ENCODE measurements at places on chromosomes 1 and 21.

GRCh38 chr1:187306710-187307415, 478.1 kb downstream of the PLA2G4A start:
- DNase-seq = peak; percentile 1

- no peak for DNase-seq
Measured at GRCh38 chr21:32112195-32112594, 166.7 kb downstream of the MIS18A start.

DNA sequence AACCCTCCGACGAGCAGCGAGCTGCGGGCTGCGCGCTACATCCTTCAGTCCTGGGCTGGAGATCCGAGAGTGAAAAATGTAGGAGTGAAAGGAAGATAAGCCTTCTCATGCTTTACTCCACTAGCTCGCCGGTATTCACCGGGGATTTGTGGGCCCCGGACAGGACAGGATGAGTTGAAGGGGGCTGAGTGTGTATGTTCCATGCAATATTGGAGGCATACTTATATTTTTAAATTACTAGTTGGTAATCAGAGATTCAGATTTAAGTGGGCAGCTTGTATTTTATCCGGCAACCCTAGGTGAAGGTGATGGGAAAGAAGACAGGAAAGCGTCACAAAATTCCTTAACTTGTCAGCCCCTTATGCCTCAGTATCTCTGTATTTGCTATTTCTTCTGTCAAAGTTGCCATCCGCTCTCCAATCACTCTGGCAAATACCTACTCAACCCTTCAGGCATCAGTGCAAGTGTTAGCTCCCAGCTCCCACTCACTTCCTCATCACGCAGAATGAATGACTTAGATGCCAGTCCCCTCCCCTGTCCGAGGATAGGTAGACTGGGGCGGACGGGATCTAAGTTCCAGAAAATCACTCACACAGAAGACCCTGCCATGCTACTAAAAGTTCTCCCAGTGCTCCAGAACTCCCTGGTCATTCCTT, 503 bp upstream of the PIGM start:
- peak; percentile 14 for DNase-seq

DNA sequence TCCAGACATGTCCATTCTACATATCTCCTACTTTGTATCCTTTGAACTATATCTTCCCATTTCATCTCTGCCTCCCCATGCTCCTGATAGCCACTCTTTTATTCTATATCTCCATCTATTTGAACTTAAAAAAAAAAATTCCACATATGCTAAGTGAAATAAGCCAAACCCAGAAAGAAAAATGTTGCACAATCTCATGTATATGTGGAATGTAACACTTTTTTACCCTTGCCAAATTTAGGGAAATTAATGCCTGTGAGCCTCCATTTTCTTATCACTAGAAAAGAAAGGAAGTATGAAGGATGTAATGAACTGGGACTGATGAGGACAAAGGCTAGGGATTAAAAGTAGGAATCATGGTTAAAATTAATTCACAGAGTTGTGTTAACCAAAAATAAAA, 53.5 kb downstream of the RGS13 start:
- DNase-seq = no peak

DNA sequence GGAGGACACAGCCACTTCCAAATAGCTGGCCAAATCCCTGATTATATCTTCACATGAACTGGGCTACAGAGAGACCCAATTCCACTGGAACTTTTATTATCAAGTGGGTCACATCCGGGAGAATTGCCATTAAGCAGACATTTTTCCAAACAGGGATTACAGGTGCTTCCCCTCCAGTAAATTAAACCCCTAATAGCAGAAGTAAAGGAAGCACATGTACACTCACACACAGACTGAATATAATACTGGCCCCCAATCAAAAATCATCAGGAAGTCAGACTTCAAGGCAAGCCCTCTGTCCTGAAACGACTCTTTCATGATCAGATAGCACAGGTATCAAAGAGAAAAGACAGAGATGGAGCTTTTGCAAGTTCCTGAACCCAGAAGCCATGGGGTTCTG, 118.6 kb upstream of the PPP2R5A start:
- peak; percentile 42 for DNase-seq

GRCh38 chr1:204417074-204417997, 5.7 kb upstream of the PPP1R15B start:
- peak; percentile 66 for DNase-seq

- DNase-seq = no peak
Measured at GRCh38 chr1:19222979-19223824, 13.1 kb upstream of the UBR4 start.

DNA sequence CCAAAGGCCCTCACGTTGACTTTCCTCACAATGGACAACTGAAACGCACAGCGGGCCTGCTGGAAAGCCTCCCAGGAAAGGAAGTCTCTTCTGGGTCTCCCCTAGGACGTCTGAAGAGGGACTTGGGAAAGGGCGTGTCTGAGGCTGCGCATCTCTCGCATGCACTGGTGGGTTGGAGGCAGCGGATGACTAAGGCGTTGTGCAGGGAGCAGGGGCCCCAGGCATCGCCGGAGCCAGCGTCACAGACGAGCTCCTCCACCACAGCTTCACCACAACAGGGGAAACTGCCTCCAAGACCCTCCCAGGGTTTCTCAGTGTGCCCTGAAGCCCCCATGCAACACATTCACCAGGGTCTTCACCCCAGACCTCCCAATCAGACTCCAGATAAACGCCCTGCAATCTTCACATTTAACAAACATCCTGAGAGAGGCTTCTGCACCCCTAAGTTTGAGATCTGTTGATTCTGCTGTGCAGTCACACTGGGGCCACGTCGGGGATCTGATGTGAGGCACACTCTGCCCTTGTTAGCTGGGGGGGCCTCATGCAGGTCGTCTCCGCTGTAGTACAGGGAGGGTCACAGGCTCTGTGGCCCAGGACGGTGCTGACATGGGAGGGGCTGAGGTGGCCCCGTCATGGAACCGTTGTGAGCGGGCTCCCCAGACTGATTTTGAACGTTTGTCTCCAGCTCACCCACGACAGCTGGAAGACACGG, 7.0 kb upstream of the TFF1 start:
- DNase-seq = no peak

DNA sequence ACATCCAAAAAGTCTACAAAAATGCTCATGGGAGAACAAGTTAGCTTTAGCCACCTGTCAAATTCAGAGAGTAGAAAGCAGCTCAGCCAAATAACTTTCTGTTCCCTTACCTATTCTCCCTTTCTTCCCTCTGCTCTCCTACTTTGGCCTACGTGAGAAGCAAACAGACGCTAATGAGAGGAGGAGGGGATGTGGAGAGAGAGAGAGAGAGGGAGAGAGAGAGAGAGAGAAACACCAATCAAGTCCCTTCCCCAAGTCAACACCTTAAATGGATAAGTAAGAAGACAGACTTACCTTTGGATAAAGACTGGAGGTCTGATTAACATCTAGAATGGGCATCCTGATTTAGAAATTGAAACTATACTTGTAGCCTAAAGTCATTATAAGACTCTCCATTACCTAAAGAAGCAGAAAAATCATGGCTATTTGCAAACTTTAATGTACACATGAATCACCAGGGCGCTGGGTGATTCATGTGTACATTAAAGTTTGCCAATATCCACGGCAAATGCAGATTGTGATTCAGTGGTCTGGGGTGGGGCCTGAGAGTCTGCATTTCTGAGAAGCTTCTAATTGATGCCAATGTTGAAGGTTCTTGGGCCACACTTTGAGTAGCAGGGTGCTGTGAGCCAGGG, 13.1 kb upstream of the DUSP12 start:
- DNase-seq = no peak

DNA sequence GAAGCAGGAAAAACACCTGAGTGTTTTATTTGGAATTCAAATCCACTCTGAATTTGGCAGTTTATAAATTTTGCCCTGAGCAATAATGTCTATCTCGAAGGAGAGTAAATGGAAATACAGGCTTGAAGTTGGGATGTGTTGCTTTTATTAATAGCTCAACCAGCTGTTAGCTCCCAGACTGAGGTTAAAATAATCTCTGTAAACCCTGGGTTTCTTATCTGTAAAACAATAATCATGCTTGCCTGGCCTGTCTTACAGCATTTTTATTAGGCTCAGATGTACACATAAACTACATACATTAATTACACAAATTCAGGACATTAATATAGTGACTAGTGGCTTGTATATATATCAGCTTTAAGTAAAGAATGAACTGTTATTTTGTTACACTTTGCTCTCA, 148.5 kb downstream of the GALNT2 start:
- peak; percentile 54 for DNase-seq

DNA sequence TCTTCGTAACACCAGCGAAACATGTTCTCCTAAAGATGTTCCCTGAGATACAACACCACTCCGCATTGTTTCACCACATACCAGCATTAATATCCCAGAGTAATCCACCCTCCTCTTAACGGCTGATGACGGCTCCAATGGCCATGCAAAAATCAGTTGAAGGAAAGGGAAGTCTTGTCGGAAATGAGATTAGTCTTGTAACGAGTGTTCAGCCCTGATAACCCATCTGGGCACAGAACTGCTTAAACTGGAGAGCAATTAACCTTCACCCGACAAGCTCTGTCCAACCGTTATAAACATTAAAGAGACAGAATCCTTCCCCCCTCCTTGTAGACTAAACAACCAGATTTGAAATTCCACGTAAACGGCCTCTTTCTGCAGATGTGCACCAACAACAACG, 21.9 kb downstream of the ERG start:
- DNase-seq = peak; percentile 60

- DNase-seq = no peak
Measured at GRCh38 chr1:118958937-118959631, 29.1 kb downstream of the TBX15 start.

DNA sequence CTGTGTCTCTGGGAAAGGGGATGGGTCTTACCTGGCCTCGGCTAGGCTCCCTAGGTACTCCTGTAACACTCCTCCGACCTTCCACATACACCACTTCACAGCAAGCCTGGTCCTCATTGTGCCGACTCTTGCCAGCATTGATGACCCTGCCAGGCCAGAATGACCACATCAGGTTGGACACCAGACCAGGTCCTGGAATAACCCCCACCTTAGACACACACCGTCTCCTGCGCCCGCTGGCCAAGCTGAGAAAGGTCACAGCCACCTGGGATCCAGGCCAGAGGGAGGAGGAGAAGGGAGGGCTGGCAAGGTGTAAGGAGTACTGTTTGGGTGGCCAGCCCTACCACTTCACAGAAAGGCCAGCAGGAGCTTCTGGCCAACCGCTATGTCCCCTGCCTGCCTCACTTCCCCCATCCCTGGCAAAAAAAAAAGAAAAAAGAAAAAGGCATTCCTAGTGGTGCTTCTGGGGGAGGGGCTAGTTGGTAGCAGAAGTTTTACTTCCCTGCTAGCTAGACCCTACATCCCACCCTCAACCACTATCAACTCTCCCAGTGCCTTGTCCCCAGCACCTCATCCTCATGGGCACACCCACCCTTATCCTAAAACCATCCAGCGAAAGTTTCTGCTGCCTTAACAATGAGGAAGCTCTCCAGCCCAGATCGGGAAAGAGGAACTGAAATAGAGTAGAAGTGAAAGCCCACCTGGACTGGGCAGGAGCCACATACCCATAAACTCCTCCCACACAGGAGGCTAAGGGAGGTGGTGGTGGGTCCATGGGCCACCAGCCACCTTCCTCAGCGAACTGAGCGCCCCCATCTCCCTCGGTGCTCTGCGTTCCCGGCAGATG, 1.4 kb downstream of the PPM1J start:
- peak; percentile 57 for DNase-seq

GRCh38 chr1:226397011-226397926, 10.6 kb downstream of the PARP1 start:
- peak; percentile 26 for DNase-seq

DNA sequence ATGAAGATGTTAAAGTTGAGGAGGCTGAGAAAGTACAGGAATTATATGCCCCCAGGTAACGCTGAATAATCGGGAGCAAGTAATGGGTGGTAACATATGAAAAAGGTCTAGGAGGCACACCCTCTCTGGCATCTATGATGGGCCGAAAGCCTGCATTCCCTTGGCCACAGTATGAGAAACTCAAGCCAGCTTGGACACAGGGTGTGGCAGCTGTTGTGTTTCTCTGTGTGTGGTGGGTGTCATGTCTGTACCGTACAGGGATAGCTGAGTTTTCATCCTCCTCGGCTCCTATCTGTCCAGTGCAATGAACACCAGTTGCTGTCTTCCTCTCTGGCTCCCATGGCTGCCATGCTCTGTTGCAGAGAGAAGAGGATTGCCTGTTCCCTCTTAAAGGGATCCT, 32.9 kb downstream of the NBPF3 start:
- peak; percentile 48 for DNase-seq

GRCh38 chr1:154972517-154973343, 1.8 kb upstream of the CKS1B start:
- peak; percentile 71 for DNase-seq

DNA sequence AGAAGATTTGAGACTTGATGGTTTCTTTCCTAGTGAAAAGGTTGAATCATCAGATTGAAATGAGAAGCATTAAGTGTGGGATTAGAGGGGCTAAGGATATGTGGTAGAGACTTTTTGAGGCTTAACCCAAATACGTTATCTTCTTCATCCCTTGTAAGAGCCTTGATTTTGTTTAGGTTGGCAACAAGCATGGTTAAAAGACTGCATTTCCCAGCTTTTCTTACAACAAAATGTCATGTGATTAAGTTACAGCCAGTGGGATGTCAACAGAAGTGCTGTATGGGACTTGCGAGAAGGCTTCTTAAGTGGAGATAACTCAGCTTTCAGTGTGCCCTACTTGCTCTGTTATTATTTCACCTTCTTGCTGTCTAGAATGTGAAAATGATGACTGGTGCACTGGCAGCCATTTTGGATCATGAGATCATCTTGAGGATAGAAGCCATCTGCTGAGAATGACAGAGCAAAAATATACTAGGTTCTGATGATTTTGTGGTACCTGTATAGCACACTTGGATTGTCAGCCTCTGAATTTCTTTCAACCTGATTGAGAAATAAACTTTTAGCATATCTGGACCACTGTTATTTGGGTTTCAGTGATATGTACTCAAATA, 41.3 kb upstream of the GNG12 start:
- no peak for DNase-seq

- DNase-seq = no peak
Measured at GRCh38 chr1:84428235-84428634, 30.0 kb downstream of the DNASE2B start.

GRCh38 chr21:32189688-32190483, 89.0 kb downstream of the MIS18A start:
- no peak for DNase-seq

- peak; percentile 40 for DNase-seq
Measured at GRCh38 chr1:223244366-223245103, 101.5 kb upstream of the TLR5 start.

DNA sequence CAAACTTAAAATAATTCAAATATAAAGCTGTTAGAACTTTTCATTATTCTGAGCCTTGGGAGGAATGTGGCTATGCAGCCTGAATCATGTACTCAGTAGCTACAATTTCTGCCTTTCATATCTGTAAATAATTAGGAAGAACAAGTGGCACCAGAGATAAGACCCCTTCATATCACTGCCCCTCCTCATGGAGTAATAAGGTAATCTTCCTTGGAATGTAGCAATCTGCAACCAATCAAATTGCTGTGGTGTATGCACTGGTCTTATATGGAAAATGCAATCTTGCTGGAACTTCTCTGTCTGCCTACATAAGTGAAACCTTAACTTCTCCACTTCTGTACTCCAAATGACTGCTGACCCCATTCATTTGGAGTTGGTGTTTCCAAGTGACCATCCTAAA, 104.4 kb upstream of the VANGL1 start:
- DNase-seq = no peak
